Hepatocyte (in vitro differentiated cells): ENCODE measurements at places on chromosomes 11 and 22. TPM values are rescaled to one million over a fixed set of nuclear protein-coding genes. Genes with fewer than 3 reads are reported as not detected.

GRCh38 chr22:22884888-22885840, 2.5 kb upstream of the IGLL5 start:
- no peak for DNase-seq

GGT1 gene
- 81.0 and 104 TPM in 2 replicates for polyA plus RNA-seq

DNA sequence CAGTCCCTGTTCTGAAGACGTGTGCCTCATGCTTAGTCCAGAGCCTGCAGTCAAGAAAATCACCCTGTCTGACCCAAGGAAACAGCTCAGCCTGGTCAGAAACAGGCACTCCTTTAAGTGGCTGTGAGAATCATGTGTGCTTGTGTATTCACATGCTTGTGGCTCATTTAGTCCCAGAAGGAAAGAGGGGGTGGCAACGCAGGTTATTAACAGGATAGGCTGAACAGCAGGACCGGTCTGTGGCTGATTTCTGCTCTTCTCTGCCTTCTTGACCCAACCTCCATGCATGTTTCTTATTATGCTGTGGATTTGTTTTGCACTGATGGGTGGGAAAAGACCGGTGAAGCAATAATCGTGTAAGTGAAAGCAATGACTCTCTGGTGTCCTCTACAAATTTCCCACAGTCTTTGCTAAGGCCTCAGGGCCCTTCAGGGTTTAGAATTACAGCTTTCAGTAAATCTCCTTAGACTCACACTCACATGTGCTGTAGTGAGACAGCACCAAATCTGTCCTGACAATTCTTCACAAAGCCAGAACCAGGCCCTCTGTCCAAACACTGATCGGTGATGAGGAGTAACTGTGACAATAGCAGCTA, 288.1 kb downstream of the ETS1 start:
- DNase-seq: peak; percentile 27

APOL5 gene
- not detected in 2 replicates for polyA plus RNA-seq

PANX3 gene
- 0.09 and 0.25 TPM in 2 replicates for polyA plus RNA-seq

OR51B4 gene
- polyA plus RNA-seq: 0.17 TPM in 1 of 2 replicates, not detected in the other

MOGAT2 gene
- 0.84 and 2.9 TPM in 2 replicates for polyA plus RNA-seq

- no peak for DNase-seq
Observed at GRCh38 chr11:122322329-122322728, 206.3 kb upstream of the BLID start.

DNA sequence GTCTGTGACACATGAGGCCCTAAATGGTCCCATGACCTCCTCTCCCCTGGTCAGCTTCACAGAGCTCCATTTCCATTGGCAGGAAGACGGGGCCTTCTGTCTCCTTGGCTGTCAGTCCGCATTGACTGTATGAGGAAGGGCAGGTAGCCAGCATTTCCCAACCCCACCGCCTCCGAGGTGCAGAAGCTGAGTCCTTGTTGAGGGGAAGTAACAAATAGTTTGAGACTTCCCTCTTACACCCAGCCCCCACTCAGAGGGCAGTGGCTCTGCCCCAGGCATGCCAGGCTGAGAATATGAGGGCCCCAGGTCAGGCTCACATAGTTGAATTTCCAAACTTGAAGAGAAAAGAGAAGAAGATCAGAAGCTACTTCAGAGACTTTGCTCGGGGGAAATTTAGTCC, 611.1 kb downstream of the BRD1 start:
- no peak for DNase-seq

- DNase-seq: no peak
Observed at GRCh38 chr22:31187627-31188026, 24.5 kb upstream of the LIMK2 start.

DNA sequence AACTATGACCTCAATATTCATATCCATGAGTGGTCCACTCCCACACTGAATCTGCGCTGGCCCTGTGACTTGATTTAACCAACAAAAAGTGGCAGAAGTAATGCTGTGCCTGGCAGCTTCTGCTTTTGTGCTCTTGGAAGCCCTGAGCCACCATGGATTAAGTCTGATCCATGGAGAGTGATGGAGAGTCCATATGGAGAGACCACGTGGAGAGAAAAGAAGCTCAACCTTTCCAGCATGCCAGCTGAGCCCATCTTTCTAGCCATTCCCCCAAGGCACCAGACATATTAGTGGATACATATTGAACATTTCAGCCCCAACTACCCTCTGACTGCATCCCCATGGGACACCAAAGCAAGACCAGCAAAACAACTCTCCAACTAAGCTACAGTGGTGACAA, 16.0 kb downstream of the LRRC55 start:
- no peak for DNase-seq

OR56A1 gene
- not detected in 2 replicates for polyA plus RNA-seq

DNA sequence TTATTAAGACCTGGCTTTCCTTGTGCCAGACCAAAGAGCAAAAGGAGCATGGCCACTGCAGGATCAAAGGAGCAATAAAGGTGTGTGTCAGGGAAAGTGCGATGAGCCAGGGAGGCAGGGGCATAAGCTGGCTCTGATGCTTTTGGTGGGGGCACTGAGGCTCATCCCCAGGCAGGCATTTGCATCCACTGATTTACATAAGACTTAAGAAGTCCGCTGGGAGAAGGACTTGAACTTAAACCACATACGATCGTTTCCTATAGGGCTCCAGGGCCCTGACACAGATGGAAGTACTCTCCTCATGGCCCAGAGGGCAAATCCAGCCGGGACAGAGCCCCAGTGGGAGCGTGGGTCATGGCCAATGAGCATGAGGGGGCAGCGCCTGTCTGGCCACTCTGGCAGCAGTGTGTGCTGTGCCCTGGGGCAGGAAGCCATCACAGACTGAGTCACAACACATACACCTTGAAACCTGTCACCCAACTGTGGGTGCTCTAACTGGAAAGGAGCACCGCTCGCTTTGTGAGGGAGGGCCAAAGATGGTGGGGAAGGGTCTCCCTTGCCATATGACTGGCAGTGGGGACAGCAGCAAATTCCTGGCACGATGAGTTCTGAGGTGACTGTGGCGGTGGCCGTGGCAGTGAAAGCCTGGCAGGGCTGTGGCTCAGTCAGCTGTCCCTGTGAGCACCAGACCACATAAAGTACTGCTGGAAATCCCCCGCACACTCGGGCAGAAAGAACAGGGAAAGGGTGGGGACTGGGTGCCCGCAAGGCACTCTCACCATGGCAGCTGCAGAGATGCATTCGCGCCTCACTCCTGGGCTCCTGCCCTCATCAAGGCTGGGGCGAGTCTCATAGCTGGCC, 79.4 kb upstream of the LMO1 start:
- no peak for DNase-seq

TENM4 gene
- polyA plus RNA-seq: 17.8 and 18.7 TPM in 2 replicates

DNA sequence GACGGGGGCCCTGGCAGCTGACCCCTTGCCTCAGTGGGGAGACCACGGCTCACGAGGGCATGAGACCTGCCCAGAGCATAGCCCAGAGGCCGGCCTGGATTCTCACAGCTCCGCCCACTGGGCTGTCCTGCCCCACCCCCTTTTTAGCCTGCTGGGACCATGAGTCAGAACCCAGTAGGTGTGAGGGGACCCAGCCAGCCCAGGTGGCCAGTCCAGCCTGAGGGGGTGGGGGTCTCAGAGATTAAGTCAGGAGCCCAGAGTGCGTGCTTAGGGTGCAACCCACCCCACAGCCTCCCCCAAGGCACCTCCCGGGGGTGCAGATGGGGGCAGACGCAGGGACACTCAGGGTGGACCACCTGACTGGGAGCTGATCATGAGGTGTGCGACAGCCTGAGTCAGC, 40.1 kb upstream of the PPARA start:
- no peak for DNase-seq

DNA sequence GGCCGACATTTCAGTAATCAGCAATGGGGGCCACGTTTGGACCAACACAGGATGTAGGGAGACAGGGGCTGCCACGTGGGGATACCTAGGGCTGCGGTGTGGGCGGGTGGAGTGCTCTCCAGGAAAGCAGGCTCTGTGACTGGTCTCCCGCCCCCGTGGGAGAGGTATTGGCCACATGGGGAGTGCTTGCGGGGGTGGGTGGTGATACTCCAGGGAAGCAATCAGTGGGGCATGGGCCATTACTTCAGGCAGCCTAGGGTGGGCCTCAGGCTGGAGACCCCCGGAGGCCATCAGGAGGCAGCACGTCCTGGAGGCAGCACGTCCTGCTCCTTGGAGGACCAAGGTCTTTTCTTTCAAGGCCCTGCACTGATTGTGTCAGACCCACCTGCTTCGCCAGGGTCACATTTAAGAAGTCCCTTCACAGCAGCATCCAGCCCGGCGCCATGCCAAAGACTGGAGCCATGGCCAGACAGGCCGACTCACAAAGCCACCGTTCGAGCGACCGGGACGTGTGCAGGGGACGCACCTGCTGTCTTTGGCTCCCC, 3.0 kb upstream of the MUC2 start:
- DNase-seq: no peak

UPB1 gene
- 0.39 and 1.0 TPM in 2 replicates for polyA plus RNA-seq

DNA sequence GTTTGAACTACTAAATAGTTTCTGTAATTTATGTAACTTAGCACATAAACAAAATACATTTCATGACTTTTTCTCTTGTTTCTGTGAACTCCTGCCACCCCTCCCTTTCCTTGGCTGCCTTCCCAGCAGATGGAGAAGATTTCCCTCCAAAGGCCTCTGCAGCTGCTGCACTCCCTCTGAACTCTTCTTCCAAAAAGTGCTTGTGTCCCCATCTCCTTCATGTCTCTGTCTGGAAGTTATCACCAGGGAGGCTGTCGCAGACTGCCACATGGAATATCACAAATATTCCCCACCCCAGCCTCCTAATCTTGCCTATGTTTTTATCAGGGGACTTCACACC, 1068.3 kb downstream of the OPCML start:
- DNase-seq: peak; percentile 44

OR4D5 gene
- polyA plus RNA-seq: not detected in 2 replicates
